ENCODE measurements at places on chromosomes 12 and 14.

- DNase-seq, result no peak
Observed at GRCh38 chr14:91258011-91258618, 13.6 kb upstream of the GPR68 start.

DNA sequence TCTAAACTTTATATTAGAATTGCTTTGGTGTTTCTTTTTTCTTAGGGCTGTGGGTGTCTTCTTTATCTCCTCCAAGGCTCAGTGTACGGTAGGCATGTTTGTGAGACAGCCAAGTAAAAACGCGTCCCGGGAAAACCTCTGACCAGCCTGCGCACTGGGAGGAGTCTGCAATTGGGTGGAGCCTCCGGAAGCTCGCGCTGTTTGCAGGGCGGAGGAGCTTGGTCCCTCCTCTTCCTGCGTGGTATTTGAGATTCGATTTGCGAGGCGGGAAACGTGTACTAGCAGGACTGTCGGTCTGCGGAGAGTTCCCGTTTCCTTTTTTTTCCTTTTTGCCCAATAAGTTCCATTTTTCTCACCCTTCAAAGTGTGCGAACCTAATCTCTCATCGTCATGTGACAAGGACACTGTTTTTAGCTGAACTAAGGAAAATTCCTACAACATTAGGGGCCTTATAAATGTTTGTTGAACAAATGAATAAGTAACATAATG lies 182.1 kb upstream of the OTX2 start:
- no peak for DNase-seq

DNA sequence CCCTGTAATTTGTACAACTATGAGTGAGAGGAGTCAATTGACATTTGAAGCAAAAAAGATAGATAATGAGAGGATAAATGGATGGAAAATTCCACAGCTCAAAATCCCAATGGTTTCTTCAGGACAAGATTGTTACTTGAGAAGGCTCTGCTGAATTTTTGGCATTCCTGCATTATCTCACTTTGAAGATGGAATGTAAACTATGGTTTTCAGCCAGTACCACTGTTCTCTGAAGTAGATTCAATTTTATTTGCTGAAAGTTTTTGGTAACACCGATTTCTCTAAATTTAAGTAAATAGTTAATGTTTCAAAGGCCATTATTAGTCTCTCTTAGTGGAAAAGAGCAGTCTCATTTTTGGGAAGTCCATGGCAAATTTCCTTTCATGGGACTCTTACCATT lies 121.9 kb upstream of the SLC38A2 start:
- DNase-seq, result no peak

DNA sequence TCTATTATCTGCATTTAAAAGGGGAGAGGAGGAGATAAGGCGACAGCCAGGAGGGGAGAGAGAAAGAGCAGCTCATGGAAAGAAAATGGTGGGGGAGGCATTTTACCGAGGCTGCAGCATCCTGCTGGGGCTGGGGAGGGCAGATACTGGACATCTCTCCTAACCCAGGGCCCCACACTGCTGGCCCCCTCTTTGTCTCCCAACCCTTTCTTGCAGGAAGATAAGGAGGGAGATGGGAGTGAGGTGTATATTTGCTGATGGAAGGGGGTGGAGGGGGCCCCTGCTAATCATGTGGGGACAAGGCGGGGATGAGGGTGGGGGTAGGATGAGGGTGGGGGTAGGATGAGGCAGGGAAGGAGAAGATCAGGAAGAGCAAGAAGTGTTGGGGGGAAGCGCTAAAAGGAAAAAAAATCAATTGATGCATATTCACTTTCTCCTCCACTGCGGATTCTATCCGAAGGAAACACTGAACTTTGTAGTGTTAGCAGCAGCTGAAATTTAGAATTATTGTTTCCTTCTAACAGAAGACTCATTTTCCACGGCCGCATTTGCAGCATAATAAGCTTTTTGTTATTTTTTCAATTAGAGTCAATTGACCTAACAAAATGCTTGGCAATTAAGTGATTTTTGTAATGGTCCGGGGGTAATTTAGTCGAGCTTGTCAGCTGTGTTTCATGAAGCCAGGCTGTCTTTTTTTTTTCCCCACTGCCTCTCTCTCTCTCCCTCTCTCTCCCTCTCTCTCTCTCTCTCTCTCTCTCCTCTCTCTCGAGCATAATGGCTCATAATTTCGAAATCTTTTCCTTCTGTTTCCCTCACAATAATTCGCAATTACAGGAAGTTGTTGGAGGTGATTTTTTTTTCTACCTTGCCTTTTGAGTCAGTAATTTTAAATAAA lies 1134.6 kb downstream of the BCL11B start:
- DNase-seq, result no peak

DNA sequence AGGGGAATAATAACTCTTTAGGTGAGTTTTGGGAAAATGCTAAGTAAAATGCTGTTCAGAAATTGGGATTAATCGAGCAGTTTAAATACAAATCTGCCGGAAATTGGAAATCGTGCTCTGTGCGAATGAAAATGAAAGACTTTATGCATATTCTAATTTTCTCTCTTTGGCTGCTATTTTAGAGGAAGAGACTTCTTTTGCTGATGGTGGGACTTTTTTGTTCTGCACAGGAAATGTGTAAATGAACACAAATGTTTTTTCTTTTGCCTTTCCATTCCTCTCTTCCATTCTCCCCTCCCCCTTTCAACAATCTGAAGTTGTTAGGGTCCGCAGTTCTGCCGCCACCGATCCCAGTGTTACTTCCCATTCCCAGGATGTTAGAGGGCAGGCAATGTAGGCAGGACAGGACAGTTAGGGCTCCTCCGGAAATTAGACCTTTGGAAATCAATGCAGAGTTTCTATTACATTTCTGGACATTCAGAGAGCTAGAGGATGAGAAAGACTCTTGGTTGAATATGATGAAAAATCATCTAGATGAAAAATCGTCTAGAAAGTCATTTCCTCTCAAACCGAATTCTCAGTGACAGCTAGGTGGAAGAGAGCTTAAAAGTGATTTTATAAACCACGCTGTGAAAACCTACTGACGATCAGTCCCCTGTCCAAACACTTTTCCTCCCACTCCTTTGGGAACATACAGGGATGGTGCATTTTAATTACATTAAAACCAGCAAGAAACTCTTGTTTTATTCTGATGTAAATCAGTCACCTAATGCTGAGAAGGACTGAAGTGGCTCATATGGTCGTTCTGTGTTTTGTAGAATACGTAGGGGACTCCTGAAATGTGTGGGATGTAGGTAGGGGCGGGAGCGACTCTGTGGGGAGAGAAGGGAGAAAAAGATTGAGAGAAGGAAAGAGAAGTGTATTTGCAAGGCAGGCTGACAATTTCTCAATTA lies 17.8 kb downstream of the FOXG1 start:
- DNase-seq, result no peak

GRCh38 chr12:131980263-131980662 lies 30.5 kb downstream of the EP400 start:
- DNase-seq, result no peak

GRCh38 chr14:89828471-89829165 lies 125.9 kb downstream of the EFCAB11 start:
- no peak for DNase-seq

DNA sequence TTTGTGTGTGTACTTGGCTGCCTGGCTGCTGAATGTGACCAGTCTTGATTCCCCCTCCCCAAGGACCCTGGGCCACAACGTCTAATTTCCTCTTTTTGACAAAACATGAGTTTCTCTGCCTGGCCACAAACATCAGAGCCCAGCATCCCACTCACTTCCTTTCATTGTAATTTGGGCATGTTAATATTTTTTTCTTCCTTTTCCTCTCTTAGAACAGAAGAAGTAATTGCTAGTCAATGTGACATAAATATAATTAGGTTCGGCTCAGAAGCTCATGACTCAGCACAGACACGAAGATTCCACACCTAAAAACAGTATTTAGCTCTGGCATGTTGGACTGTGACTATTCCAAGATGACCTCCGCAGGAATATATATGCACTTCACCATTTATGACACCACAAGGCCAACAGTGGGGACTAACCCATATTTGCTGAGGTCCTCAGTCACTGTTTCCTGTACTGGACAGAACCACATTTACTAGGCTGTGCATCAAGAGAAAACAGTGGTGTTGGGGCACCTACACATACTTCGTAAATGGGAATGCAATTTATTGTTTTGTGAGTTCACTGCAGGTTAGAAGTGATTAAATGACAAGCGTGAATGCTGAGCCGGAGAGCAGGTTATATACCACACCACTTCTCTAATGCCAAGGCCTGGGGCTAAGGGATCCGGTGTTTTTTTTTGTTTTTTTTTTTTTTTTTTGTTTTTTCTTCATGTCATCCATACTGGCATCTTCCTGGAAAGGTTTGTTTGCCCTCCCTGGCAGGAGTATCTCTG lies 4.2 kb downstream of the GSG1 start:
- DNase-seq, result no peak

DNA sequence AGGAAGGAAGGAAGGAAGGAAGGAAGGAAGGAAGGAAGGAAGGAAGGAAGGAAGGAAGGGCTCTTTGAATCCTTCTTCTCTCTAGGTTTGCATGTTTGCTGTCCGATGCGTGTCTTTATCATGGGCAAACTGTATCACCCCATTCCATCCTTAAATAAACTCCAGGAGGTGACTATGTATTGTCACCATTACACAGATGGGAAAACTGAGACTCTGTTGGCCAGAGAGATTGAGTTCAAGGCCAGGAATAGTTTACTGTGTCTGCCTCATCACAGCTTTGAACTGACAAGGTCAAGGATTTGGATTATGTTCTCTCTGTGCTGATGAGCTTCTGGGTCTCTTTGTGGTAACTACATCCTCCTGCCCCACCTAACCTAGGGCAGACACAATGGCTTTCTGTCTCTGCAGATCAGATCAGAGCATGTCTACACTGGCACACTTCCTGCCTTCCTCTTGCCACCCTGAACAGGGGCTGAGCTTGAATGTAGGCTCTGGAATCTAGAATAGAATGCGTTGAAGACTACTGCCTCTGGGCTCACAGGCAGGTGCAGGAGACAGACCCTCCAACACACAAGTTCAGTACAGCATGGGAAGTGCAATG lies 78.9 kb upstream of the MAP1LC3B2 start:
- no peak for DNase-seq

GRCh38 chr14:21652209-21652808 lies 1.3 kb upstream of the OR4E2 start:
- DNase-seq, result no peak

- DNase-seq, result peak; percentile 29
Observed at GRCh38 chr12:101877806-101878242, 444 bp downstream of the DRAM1 start.

GRCh38 chr14:96117101-96117897 lies 78.1 kb downstream of the C14orf132 start:
- DNase-seq, result no peak

DNA sequence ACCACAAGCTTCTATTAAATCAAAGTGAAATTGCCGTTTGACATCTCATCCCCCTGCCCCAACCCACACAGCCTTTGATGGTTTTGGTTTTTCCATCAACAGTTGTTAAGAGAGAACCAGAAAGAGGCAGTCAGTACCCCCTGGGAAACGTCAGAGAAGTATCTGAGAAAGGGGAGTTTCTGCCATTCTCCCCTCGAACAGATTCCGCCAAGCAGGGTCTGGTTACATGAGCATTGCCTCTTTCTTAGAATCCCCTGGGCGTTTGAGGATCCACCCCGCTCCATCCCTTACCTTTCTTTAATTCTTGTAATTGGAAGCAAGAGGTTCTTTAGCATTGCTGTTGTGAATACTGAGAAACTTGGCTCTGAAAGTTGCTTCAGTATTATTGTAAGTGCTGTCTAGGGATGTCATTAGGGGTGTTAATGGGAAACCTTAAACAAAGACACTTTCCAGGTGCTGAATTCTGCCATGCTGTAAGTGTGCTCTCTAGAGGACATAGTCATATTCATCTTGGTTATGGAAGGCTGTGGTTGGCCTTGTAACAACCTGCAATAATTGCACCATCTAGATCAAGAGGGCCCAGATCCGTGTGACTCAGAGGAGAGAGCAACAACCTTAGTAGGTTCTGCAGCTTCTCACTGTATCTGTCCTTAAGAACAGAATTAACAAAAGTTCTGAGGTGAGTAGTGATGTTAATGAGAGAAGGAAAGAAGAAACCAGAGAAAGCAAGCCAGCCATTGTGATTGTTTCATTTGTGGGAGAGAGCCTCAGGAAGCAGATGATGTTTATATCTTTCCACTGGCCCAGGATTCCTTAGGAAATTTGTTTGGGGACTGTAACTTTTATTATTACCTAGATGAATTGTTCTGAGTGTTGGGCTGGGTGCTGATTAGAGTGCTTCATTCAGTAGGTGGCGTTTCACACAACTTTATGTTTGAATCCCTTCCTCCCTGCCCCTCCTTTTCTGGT lies 9.0 kb downstream of the TMBIM6 start:
- no peak for DNase-seq

GRCh38 chr12:86826051-86826450 lies 569.9 kb upstream of the MGAT4C start:
- no peak for DNase-seq

GRCh38 chr12:30908722-30909348 lies 17.7 kb upstream of the TSPAN11 start:
- no peak for DNase-seq

DNA sequence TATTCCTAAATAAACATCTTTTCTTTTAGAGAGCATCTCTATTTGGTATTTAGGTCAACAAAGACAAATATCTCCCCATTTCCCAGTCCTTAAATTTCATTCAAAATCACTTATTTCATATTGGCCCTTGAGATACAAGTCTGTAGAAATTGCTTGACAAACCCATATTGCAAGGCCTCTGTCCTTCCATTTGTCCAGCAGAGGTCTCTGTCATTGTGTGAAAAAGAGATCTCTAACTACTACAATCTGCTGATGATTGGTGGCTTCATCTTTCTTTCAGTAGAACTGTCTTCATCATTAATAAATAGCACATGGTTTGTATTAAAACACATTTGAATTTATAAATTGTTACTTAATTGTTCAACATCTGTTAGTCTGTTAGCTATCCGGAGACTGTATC lies 252.6 kb downstream of the ACSS3 start:
- no peak for DNase-seq

GRCh38 chr12:49933796-49934195 lies 16.7 kb upstream of the AQP2 start:
- DNase-seq, result no peak

DNA sequence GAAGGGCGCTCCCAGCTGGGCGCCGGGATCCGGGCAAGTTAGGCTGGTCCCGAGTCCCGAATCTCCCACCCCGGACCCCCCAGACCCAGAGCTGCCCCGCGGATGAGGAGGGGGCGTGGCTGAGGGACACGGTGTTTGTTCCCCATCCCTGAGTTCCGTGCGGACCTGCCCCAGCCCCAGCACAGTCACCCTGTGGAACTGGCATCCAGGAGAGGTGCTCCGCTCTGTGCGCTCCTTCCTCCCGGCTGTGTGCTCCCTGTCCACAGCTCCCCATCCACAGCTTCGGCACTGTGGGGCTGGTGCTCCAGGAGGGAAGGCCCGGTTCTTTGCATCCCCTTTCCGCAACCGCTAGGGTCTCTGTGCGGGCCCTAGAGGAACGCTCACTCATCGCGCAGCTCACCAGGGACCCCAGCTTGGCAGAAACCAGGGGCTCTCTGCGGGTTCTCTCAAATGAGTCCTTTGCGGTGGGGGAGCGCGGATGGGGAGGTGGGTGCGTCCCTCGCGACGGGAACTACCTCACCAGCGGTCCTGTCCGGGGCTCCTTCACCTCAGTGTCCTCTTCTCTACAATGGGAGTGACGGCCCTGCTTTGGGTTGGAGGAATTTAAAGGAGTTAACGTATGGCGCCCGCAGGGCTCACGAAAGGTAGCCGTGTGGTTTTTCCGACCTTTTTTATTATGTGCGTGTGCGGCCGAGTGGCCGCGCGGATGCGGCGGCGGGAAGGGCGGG lies 845 bp downstream of the TMEM132C start:
- DNase-seq, result no peak

- DNase-seq, result no peak
Observed at GRCh38 chr12:106125351-106126095, 13.2 kb downstream of the NUAK1 start.

Measured in left renal cortex interstitium (tissue), 4 donors.